T-helper 1 cell (primary cell): ENCODE measurements at places on chromosomes 11 and 22.

- no peak for DNase-seq
Observed at GRCh38 chr11:46342239-46342638, 5.0 kb upstream of the DGKZ start.

DNA sequence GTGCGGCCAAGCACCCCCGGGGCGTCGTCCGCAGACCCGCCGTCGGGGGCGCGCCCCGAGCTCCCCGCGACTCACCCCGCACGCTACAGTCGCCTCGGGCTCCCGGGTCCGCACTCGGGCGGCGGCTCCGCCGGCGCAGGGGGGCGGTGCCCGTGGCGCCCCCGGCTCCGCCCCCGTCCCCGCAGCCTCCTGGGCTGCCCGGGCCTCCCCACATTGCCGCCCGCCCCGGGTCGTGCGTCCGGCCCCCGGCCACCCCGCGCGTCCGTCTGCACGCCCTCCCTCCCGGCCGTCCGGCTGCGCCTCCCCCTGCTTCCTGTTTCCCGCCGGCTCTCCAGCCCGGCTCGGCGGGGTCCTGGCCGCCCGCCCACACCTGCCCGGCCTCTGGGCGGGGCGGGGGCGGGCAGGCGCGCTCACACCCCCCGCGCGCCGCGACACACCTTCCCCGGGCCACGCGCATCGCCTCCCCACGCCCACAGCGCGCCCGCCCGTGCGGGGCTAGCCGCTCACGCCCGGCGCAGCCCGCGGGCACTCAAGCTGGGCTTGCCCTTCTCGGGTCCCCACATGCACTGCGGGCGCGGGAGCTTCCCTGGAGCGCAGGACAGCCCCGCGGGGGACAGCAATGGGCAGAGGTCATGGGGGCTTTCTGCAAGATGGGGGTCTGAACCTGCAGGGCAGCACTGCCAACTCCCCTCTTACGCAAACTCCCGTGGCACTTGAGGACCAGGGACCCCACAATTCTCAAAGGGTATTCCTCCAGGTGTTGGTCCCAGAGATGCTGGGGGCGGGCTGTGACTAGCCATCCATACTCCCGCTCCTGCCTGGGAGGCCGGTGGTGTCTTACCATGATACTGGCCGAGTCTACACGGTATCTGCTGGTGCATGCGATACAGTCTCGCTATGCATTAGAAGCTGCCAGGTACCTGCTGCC lies at the start of gene CARD10:
Gene CARD10 (minus strand): TSS at position 148 of the 928 bp plus-strand sequence. CDS start 215 bp downstream, outside the sequence.
- DNase-seq = no peak

- no peak for DNase-seq
Observed at GRCh38 chr11:57339328-57339727, 1.2 kb downstream of the P2RX3 start.

- no peak for DNase-seq
Observed at GRCh38 chr11:58058276-58059006, 27.7 kb downstream of the OR6Q1 start.

DNA sequence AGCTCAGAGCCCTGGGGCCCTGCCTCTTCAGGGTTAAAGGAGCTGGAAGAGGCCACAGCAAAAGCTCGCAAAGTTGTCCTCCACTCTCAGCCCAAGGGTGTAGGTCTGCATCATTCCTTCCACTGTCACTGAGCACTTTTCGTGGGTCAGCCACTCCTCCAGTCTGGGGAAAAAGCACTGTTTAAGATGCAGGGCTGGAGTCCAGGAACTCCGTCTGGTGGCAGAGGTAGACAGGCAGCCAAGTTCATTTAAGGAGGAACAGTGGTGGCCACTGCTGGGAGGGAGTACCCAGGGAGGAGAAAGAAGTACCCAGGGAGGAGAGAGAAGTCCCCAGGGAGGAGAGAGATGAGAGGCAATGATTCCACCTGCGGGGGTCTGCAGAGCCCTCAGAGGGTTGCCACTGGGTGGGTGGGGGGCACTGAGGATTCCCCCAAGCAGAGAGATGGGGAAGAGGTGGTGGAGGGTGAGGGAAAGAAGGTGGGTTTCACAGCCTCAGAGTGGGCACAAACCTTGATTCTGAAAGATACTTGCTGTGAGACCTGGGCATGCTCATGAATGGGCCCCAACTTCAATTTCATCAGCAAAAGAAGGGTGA lies 70.0 kb upstream of the B3GAT1 start:
- no peak for DNase-seq

- DNase-seq = no peak
Observed at GRCh38 chr11:34168642-34169420, 63.4 kb downstream of the NAT10 start.

DNA sequence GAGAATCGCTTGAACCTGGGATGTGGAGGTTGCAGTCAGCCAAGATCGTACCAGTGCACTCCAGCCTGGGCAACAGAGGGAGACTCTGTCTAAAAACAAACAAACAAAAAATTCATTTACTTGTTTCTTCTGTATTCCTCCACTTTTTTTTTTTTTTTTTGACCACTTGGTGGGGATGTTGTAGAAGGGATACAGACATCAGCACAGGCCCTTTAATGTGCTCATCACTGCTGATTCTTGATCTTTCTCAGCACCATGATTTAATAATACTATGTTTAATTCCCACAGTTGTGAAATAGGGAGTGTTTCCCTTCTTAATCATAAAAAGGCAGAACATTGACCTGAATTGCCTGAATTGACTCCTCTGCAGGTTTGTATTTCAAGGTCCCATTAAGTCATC lies 4.5 kb downstream of the TTC9C start:
- DNase-seq = no peak

DNA sequence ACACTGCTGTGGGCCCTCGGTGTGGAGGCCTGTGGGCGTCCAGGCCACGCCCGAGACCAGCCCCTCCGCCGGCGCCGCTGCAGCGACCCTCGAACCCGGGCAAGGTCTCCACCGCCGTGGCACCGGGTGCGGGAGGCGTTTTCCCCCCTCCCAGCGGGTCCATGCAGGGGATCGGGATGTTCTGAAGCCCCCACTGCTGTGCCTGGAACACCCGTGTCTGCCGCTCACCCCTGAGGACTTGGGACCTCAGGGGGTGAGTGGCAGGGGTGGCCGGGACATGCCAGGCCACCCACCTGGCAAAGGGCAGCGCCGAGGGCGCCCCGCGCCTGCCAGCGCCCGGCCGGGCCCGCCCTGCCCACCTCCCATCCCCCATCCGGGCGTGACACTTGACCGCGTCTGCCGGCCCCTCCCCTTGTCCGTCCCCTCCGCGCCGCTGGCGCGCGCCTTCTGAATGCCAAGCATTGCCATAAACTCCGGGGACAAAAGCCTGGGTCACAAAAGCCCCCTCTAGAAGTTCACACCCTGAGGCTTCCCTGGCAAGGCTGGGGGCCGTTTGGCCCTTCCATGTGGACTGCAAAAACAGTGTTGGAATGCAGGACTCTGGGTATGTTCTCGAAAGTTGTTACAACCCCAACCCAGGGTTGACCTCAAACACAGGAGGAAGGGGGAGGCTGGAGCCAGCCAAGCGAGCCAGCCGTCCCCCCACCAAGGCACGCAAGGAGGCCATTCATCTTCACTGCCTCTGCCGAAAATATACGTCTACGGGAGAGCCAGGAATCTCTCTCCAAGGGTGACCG lies 819 bp upstream of the KCNQ1OT1 start:
- DNase-seq = no peak

DNA sequence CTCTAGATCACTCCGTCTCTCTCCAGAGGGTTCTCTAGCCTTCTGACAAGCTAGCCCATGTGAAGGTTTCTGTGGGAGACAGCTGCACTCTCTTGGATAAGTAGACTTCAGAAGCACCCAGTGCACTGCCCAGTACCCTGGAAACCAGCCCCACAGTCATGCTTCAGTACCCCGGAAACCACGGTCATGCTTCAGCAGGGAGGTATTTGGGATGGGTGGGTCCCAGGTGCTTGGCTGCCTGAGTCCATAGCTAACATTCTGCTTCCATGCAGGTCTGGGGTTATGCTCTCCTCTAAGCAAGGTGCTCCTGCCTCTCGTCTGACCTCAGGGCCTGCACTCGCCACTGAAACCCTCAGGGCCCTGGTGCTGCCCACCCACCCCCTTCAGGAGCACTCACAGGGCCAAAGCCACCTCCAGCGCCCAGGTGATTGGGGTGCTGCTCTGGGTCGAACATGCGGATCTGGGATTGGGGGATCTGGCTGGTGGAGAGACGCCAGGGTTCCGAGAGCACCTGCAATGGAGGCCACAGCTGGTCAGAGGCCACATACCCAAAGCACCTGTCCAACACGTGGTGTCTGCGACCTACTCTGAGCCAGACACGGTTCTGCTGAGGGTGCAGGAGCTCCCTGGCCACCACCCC lies 7.3 kb upstream of the SYCE3 start:
- no peak for DNase-seq

- DNase-seq = no peak
Observed at GRCh38 chr11:111403051-111403726, 24.1 kb upstream of the POU2AF1 start.

DNA sequence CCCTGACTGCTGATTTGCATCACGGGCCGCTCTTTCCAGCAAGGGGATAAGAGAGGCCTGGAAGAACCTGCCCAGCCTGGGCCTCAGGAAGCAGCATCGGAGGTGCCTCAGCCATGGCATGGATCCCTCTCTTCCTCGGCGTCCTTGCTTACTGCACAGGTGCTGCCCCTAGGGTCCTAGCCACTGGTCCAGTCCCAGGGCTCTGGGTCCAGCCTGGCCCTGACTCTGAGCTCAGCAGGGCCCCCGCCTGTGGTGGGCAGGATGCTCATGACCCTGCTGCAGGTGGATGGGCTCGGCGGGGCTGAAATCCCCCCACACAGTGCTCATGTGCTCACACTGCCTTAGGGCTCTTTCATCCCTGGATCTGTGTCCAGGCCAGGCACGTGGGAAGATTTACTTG lies 7.0 kb upstream of the IGLL5 start:
- no peak for DNase-seq

DNA sequence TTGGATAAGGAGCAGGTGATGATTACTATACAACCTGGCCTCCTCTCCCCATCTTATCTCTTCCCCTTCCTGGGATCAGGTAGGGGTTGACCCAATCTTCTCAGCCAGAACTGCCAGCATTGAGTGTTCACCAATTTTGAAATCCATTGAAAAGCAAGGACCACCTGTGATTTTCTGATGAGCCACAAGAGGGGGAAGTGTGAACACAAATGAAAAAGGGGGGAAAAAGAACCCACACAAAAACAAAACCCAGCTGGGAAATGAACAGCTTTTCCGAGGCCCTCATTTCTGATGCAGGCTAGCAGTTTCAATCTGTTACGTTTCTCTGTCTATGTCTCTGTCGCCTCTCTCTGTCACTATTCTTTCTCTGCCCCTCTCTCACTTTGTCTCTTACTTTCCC lies 161.9 kb downstream of the INSC start:
- no peak for DNase-seq

- DNase-seq = no peak
Observed at GRCh38 chr11:66701432-66702240, 23.9 kb upstream of the RBM4B start.

GRCh38 chr11:121929581-121929980 lies 186.4 kb downstream of the BLID start:
- no peak for DNase-seq

GRCh38 chr11:59545179-59546020 lies 34.1 kb downstream of the OR4D9 start:
- no peak for DNase-seq
